SK-N-DZ (cell line): ENCODE measurements at places on chromosomes 16 and 17.

DNA sequence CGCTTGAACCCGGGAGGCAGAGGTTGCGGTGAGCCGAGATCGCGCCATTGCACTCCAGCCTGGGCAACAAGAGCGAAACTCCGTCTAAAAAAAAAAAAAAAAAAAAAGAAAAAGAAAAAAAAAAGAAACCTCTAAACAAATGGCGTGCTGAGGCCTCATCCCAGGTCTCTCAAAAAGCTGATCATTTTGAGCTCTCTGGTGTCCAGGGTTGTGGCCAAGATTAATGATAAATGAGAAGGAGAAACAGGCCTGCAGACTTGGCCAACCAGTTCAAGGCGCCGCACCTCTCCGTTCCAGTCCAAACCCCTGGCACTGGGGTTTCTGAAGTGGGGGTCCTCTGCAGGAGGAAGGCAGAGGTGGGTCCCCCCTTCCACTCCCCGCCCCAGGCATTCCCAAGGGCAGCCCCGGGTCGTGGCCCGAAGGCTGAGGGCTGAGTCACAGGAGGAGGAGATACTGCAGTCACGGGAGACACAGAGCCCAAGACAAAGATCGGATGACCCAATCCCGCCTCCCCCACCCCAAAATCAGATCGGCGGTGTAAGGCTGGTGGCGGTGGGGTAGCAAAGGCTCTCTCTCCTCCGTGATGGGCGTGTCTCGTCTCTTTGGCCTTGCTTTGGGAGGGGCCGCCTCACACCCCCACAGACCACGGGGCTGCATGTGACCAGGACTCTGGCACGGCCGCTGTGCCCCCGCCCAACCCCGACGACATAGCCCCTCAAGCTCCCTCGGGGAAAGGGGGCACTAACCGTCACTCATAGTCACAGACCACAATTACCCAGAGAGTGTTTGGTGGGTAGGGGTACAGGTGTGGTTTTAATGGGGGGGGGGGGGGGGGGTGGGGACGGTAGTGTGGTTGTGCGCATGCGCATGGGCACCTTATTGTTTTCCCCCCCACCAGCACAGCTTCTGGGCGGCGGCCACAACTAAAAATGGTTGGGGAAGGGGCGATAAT is 1.1 kb downstream of the VAT1 start:
- peak; percentile 57 for DNase-seq

DNA sequence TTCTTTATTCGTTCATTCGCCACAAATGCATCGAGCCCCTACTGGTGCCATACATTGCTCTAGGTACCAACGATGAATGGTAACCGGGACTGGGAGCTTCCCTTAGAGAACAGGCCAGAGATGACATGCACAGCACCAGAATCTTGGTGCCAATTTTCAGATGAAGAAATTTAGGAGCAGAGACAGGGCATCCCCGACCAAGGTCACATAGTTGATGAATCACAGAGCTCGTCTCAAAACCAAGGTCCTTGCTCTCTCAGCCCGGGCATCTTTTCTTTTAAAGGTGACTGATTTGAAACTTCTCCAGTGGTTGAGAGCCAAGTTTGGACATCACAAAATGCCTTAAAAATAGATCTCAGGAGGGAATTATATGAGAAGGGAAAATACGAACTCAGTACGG is 73.2 kb upstream of the C16orf82 start:
- DNase-seq: no peak

GRCh38 chr16:15642557-15643047 is 352 bp downstream of the MARF1 start:
- DNase-seq: peak; percentile 82

- DNase-seq: no peak
Measured at GRCh38 chr17:29386760-29387159, 3.4 kb upstream of the TAOK1 start.

GRCh38 chr16:78552106-78552675 is 452.7 kb downstream of the WWOX start:
- no peak for DNase-seq

- no peak for DNase-seq
Measured at GRCh38 chr17:11366272-11366850, 125.3 kb downstream of the SHISA6 start.

- DNase-seq: no peak
Measured at GRCh38 chr16:64736857-64737256, 385.0 kb downstream of the CDH11 start.

DNA sequence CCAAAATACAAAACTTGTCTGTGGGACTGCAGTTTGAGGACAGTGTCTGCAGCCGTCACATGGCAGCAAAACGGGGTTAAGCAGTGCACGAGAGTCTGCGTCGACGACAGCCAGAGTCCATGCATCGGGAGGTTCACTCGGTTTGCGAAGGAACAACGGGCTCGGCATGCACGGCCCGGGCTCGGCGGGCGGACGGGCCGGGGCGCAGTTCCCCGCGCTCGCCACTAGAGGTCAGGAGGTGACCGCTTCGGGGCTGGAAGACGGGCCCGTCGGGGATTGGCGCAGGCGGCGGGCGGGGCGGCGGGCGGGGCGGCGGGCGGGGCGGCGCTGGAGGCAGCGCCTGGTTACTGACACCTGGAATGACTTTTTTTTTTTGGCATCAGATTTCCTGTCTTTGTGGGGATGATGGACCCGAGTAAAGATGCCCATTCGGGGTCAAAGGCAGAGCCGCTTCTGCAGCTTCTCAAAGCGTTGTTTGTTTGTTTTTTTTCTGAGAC is 6.5 kb downstream of the SCGB1C2 start:
- peak; percentile 81 for DNase-seq

DNA sequence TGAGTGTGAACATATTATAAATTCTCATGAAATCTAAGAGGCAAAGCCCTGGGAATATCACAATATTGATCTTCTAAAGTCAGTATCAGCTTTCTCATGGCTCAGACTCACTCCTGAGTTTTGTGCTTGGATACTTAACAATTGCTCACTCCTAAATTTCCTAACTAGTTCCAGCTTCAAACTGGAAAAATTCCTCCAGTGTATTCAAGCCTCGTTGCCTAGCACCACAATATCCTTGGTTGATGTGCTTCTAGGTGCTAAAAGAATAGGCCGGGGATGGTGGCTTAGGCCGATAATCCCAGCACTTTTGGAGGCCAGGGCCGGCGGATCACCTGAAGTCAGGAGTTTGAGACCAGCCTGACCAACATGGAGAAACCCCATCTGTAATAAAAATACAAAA is 62.5 kb downstream of the XYLT1 start:
- no peak for DNase-seq

GRCh38 chr16:66152181-66152580 is 214.3 kb upstream of the CDH5 start:
- DNase-seq: no peak

- no peak for DNase-seq
Measured at GRCh38 chr17:30234964-30235363, 533 bp downstream of the SLC6A4 start.

DNA sequence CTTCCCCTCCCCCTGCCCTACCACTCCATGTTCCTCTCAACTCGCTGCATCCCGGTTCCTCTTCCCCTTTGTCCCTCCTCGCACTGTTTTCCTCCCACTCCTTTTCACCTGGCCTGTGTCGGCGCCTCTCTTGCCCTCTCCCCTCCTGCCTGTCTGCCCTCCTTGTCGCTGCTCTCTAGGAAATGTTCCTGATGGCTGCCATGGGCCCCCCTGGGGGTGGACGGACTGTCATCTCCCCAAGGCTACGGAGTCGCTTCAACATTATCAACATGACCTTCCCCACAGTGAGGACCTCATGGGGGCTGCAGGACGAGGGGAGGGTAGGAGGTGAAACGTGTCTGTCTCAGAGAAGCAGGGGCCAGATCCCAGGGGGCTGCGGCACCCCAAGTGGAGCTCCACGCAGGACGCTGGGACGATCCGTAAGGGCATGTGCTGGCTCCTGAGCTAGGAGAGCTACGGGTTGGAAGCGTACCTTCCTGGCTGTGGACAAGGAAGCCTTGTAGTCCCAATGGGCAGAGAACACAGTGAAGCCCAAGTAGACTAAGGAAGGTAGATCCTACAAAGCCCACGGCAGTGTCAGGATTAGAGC is 39.8 kb upstream of the KDM6B start:
- no peak for DNase-seq

DNA sequence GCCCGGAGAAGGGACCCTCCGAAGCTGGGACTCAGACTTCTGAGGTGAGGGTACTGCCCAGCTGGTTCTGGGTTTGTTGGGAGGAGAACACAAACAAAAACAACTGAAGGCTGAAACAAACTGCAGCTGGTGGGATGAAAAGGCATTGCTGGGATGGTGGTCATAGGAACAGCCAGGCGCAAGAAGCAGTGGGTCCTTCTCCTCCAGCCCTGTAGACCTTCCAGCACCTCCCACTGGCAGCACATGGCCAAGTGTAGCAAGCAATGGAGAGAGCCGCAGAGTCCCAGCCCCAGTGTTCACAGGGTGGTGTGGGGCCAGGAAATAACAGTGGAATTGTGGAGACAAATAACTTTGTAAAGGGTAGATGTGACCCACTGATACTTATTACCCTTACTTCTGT is 48.7 kb upstream of the FOXJ1 start:
- DNase-seq: no peak

GRCh38 chr17:82623707-82624106 is 24.5 kb downstream of the WDR45B start:
- DNase-seq: no peak

GRCh38 chr17:2685696-2686095 is 25.9 kb downstream of the CLUH start:
- peak; percentile 4 for DNase-seq

DNA sequence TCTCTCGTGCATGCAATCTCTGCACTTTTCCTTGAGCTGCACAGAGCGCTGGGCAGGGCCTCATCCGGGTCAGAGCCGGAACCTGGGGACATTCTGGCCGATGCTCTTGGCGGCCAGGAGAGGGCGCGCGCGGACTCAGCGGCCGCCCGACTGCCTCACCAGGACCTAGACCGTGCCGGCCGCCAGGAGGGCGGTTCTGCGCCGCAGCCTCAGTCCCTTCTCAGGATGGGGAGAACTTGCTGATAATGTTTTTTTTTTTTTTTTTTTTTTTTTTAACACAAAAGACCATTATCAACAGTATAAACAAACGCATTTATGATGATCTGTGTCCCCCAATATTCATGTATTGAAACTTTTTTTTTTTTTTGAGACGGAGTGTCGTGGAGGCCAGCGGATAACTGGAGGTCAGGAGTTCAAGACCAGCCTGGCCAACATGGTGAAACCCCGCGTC is 8.1 kb upstream of the FLYWCH2 start:
- peak; percentile 75 for DNase-seq

DNA sequence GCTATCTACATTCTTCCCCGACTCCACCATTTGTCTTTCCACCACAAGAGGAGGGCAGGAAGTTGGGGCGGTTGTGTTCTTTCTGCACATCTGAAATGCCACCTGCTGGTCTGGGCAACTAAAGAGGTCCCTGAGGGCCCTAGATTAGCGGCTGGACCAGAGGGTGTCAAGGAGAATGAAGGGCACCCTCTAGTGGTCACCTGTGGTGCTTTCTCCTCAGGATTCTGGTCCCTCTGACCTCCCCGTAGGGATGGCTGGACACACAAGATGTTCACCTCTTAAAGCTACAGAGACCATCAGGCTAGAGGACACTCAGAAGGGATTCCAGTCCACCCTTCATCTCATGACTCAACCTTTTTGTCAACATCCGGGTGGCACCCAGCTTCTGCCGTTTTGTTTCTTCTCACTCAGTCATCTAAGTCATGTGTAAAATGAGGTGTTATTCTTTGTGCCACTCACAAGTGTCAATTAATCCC is 2.9 kb upstream of the SCIMP start:
- peak; percentile 70 for DNase-seq

DNA sequence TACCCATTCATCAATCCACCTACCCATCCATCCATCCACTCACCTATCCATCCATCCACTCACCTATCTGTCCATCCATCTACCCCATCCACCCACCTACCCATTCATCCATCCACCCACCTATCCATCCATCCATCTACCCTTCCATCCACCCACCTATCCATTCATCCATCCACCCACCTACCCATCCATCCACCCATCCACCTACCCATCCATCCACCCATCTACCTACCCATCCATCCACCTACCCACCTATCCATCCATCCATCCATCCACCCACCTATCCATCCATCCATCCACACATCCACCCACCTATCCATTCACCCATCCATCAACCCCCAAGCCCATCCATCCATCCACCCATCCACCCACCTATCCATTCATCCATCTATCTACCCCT is 267.1 kb downstream of the MRTFB start:
- DNase-seq: no peak

GRCh38 chr17:12429116-12429515 is 236.6 kb upstream of the MYOCD start:
- no peak for DNase-seq

DNA sequence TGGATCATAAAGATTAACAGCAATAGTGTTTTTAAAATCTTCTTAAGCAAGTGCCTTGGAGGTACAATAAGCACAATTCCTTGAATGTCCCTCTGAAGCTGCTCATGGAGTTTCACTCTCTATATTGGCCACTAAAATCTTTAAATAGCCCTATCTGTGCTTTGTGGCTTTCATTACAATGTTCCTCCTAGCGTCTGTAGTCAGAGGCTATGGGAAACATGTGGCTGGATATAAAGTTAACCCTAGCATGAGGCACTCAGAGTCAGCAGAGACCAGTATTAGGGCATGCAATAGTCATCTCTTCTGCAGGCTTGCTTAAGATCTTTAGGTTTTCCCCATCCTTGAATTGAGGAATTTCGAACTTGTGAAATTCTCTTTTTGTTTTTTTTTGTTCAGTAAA is 668.2 kb downstream of the CDH11 start:
- DNase-seq: no peak

GRCh38 chr16:24140730-24141129 is 115.4 kb upstream of the CACNG3 start:
- no peak for DNase-seq
